ENCODE measurements at places on chromosomes 4 and X.

DNA sequence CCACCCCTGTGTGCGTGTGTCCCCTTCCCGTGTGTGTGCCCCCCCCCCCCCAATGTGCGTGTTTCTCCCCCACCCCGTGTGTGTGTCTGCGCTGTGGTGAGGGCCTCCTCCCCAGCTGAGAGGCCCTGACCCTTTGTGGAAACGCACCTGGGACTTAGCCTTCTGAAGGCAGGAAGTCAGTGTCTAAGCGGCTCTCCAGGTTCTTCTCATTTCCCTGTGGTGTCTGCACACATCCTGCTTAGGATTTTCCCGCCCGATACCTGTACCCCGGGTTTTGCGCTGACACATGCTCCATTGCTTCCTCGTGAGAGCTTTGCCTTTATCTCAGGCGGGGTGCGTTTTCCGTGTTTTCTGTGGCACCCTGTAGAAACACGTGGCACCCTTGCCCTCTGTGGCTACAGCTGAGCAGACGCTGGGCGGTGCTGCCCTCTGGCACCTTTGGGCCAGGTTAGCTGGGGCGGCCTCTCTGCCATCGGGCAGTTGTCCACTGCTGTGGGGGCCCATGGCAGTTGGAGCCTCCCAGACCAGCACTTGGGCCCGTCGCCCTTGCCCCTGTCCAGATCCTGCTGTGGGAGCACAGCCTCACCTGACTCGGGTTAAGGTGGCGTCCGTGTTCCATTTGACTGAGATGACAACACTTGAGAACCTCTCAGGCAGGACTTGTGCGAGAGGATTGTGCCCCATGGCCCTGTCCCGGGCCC lies 26.3 kb downstream of the MAEA start:
- DNase-seq: no peak

DNA sequence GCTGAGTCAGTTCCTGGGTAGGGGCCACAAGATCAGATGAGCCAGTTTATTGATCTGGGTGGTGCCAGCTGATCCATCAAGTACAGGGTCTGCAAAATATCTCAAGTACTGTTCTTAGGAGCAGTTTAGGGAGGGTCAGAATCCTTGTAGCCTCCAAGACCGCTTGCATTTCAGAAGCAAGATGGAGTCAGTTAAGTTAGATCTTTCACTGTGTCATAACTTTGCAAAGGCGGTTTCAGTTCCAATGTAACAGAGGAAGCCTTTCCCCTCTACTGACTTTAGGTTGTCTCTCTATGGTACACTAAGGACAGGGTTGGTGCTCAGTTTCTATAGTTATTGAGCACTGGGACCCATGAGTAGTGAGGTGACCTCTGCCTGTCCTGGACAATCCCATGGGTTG lies 127.3 kb upstream of the WDR1 start:
- DNase-seq: no peak

GRCh38 chrX:39809331-39809730 lies 288.4 kb downstream of the BCOR start:
- no peak for DNase-seq

DNA sequence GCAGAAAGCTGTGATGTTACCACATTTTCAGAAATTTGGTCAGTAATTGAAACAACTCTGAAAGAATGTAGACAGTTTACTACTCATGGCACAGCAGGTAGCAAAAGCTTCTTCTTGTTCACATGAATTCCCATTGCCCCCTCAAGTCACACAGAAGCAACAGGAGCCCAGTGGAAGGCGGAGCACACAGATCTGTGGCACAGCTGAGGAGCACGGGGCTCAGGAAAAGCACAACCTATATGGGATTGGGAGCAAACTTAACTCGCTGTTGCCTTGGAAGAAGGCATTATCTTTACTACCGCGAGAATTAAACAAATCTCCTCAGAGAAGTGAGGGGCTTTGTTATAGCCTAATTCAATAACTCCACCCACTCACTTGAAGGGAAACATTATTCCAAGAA lies 358.5 kb downstream of the SPOCK3 start:
- no peak for DNase-seq

DNA sequence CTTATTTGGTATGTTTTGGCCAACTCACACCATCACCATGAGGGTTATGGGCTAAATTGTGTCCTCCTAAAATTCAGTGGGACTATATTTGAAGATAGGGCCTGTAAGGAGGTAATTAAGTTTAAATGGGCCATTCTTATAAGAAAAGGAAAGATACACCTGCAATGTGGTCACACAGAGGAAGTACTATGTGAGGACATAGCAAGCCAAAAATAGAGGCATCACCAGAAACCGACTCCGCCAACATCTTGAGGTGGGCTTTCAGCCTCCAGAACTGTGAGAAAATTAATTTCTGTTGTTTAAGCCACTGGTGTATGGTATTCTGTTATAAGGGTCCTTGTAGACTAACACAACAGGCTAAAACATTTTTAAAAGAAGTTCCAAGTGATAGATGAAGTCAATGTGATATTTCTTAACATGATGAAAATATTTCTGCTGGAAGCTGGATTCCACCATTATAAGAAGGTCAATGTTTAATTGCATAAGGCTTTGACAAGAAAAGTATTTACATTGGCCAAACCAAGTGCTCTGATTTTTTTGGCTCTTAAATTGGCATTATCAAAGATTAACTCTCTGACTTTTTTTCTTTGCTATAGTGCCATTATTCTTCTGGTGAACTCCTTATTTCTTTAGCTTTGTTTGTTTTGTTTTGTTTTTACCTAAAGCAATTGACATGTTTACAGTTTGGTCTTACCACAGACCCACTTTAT lies 540.9 kb downstream of the PPARGC1A start:
- DNase-seq: no peak

DNA sequence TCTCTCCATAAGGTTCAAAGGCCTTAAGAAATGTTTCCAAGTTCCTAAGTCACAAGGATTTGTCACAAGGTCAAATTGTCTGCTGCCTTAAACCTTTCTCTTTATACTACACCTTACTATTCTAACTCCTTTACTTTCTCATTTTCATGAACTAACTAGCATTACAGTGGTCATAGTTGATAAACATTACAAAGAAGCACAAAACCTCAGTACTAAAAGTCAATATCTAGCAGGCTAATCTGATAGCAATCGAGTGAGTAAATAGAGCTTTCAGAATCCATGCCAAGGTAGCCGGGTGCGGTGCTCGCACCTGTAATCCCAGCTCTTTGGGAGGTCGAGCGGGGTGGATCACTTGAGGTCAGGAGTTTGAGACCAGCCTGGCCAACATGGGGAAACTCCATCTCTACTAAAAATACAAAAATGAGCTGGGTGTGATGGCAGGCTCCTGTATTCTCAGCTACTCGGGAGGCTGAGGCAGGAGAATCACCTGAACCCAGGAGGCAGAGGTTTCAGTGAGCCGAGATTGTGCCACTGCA lies 510.0 kb downstream of the GBA3 start:
- DNase-seq: no peak

- no peak for DNase-seq
Observed at GRCh38 chr4:20356565-20356964, 104.9 kb downstream of the SLIT2 start.

DNA sequence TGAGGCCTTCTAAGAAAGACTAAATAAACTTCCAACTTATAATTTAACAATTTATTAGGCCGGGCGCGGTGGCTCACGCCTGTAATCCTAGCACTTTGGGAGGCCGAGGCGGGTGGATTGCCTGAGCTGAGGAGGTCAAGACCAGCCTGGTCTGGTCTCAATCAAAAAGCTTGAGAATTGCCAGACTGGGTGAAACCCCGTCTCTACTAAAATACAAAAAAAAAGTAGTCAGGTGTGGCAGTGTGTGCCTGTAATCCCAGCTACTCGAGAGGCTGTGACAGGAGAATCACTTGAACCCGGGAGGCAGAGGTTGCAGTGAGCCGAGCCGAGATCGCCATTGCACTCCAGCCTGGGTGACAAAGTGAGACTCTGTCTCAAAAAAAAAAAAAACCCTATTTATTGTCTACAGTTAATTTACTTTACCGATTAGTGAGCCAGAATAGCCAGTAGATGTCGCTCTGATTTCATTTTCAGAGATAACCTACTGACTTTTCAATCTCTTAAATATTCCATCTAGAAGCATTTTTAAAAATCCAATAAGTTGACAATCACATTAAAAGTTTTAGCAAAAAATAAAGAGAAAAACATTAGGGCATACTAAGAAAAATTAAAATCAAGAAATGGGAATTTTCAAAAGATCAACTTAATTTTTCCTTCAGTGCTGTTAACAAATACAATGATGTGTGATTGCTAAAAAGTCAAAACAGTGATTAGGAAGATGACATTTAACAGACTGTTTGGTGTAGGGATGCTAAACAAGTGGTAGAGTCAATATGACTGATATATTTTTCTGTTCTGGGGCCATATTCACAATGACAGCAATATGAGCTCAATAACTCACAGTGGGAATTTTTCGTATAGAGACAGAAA lies 4.3 kb upstream of the SHROOM3 start:
- DNase-seq: no peak

- no peak for DNase-seq
Observed at GRCh38 chr4:47930971-47931804, 16.8 kb upstream of the NFXL1 start.

DNA sequence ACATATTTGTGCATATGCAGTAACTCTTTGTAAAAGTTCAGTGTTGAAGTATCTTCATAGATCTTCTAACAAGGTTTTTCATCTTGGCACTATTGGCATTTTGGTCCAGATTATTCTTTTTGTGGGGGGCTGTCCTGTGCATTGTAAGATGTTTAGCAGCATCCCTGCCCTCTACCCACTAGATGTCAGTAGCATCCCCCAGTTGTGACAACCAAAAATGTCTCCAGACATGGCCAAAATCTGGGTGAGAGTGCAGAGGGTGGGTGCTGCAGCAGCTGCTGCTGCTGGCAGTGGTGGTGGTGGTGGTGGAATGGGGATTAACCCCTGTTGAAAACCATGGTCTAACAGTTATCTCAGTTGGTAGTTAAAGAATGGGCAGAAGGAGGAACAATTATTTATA lies 370.0 kb downstream of the GPAT3 start:
- DNase-seq: no peak

- DNase-seq: no peak
Observed at GRCh38 chrX:148542481-148543255, 42.3 kb downstream of the AFF2 start.

- no peak for DNase-seq
Observed at GRCh38 chrX:77693594-77693993, 92.4 kb downstream of the ATRX start.

DNA sequence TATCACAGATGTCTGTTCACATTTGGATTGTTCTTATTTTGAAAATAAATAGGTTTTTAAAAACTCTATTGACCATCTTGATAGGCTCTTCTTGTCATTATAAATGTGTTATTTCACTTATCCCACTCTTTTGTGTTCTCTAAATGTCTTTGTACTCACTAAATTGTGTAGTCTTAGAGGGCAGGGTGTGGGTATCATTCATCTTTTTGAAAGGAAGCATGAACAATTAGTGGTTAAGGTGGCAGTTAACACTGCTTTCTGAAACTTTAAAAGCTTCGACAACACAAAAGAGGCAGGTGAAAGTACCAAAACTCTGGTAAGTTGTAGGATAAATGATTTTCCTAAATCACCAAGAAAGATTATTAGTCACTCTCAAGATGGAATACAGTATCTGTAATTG lies 83.2 kb downstream of the IL15 start:
- no peak for DNase-seq

- no peak for DNase-seq
Observed at GRCh38 chr4:124810827-124811226, 98.3 kb upstream of the ANKRD50 start.
